Motor neuron (in vitro differentiated cells): ENCODE measurements at places on chromosomes 1 and 21.
A peak's percentile ranks its signal among the peaks of the same experiment; 100 is the strongest.

DNA sequence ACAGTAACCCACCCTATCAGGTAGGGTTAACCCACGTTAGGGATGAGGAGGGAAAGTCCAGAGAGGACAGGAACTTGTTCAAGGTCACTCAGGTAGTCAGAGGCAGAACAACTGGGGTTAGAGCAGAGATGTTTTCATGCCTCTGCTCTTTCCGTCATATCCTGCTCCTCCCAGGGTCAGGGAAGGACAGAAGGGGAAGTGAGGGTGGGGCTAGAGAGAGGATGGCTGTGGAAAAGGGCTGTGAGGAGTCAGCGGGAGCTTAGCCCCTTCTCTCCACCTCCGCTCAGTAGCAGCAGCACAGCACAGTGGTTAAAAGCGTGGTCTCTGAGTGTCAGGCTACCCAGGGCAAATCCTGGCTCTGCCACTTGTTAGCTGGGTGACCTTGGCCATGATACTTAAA lies 36.5 kb downstream of the DDX20 start:
- ATAC-seq: peak; percentile 27

- ATAC-seq: no peak
Measured at GRCh38 chr1:9868244-9868590, 41.9 kb downstream of the CTNNBIP1 start.

- no peak for ATAC-seq
Measured at GRCh38 chr21:18803624-18804023, 400.0 kb upstream of the TMPRSS15 start.

- no peak for ATAC-seq
Measured at GRCh38 chr1:94011709-94012595, 102.7 kb upstream of the GCLM start.

DNA sequence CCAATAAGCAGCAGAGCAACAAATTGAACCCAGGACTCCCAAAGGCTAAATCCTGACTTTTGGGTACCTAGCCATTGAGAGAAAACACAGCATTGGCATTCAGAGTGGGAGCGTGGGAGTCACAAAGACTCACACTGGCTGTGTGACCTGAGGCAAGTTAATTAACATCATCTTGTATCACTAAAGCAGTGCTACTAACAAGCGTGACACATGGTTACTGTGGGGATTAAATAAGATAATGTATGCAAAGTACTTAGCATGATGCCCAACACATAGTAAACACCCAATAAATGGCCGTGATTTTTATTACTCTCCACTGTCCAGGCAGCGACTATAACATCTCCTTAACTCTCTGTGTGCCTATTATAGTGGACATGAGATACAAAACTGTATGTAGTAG lies 73.3 kb downstream of the CD34 start:
- ATAC-seq: peak; percentile 40

- ATAC-seq: peak; percentile 97
Measured at GRCh38 chr1:225735252-225736149, 42.1 kb upstream of the SRP9 start.

GRCh38 chr1:66945316-66945715 lies 20.5 kb downstream of the MIER1 start:
- no peak for ATAC-seq

- no peak for ATAC-seq
Measured at GRCh38 chr21:29155118-29155932, 24.9 kb downstream of the MAP3K7CL start.

GRCh38 chr1:198922638-198923430 lies 284.0 kb downstream of the PTPRC start:
- ATAC-seq: no peak

GRCh38 chr1:63148825-63149645 lies 173.3 kb upstream of the FOXD3 start:
- ATAC-seq: peak; percentile 53

DNA sequence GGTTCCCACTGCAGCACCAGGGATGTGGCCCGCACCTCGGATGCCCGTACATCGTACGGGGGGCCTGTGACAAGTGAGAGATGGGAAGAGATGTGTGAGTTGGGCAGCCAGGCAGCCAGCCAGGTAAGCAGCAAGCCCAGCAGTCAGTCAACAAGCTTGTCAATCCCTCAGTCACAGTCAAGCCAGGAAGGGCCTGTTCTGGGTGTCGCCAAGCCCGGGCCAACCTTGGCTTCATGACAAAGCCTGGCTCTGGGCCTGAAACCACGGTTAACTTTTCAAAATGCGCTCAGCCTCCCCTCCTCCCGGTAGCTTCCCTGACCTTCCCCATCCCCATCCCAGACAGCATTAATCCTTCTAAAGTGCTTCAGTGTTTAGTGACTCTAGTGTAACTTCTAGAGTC lies 31.8 kb downstream of the MYOM3 start:
- no peak for ATAC-seq

DNA sequence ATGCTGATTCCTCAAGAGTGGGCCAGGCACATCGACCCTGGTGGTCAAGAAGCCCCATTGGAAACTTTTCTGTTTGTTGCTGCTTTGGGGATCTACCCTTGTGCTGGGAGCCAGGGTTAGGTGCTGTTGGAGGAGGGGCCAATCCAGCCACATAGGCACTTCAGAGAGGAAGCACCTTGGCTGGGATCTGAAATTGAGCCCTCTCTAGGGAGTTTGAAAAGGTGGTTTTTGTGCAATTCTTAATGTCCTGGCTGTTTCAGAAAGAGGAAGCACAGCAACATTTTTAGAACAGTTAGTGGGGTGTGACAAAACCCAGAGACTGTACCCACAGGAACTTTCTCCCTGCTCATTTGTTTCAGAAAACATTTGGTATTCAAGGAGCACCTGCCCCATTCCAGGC lies 17.2 kb upstream of the BEND5 start:
- ATAC-seq: no peak

DNA sequence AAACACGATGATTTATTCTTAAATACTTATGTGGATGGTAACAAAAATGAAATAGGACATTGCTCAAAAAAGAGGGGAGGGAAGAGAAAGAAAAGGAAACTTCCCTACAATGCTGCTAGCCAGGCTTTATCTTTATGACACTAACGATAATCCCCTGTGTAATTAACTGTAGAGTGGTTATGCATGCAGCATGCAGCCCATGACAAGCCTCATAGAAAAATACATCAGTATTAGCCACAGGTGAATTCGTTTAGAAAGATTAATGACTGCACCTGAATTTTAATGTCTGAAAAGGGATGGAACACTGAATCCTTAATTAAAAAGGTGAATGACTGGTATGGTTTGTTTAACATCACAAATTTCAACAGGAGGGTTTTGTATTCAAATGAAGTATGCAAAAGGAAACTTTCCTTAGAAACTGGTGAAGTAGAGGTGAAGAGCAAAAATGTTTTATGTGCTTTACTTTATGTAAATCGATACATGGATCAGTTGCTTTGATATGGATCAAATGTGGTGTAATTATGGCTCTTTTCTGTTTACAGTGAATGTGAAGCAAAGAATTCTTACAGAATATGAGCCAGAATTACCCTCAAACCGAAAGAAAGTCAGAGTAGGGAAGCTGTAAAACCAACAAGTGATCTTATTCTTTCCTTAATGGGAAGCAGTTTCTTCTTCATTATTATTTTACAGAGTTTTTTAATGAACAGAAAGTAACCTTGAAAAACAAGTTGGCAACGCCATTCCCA lies 569.6 kb upstream of the ADGRL2 start:
- ATAC-seq: no peak

DNA sequence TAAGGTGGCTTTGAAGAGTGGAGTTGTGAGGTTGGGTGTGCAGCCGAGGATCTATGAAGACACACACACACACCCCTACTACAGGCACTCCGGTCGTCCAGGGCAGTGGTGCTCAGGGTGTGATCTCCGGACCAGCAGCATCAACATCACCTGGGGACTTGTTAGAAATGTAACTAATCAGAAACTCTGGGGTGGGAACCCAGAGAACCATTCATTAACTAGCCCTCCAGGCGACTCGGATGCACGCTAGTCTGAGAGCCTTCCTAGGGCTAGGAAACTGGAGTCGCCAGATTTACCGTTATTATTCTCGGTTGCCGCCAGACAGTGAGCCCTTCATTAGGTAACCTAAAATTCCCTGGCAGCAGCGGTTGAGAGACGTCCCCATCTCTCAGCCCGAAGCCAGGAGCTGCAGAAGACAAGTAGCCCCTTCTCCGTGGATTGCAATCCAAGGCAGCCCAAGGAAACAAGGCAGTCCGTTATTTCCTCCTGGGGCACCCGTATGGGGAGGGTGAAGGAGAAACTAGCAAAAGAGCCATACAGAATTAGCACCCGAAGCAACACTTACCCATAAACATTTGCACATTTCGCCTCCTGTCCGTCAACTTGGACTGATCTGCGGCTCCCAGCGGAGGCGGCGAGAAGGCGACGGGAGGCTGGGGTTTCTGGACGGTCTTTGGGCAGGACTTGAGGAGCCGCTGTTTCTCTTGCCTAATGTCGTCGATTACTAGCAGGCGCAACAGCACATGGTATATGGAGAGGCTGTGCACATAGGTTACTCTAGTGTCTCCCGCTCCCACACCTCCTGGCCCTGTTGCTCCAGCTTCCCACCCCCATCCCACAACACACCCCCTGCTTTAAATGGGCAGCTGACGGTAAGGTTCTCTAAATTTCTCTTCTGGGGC lies 2.9 kb upstream of the CCN1 start:
- ATAC-seq: peak; percentile 5

- no peak for ATAC-seq
Measured at GRCh38 chr1:104341944-104342343, 592.2 kb downstream of the AMY1C start.

GRCh38 chr1:41678111-41678878 lies 193.8 kb upstream of the EDN2 start:
- peak; percentile 24 for ATAC-seq

DNA sequence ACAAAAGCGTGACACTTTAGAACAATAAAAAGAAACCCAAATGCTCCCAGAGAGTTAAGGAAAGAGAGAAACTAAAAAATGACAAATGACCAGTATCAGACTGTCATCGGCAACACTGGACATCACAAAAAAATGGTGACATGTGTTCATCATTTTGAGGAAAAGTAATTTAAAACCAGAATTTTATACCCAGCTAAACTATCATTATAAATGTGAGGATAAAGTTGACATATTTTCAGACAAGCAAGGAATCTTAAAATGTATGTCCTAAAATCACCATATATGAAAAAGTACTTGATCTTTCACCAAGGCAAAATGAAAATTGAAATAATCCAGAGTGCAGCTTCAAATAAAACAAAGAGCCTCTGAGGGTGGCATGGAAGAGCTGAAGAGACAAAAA lies 1.3 kb upstream of the KRTAP10-11 start:
- ATAC-seq: no peak

- ATAC-seq: no peak
Measured at GRCh38 chr1:25082216-25082899, 149.9 kb downstream of the SYF2 start.

- ATAC-seq: peak; percentile 99
Measured at GRCh38 chr1:65820983-65821382, 28.3 kb downstream of the PDE4B start.

GRCh38 chr21:37028570-37028969 lies 22.1 kb downstream of the RIPPLY3 start:
- no peak for ATAC-seq

DNA sequence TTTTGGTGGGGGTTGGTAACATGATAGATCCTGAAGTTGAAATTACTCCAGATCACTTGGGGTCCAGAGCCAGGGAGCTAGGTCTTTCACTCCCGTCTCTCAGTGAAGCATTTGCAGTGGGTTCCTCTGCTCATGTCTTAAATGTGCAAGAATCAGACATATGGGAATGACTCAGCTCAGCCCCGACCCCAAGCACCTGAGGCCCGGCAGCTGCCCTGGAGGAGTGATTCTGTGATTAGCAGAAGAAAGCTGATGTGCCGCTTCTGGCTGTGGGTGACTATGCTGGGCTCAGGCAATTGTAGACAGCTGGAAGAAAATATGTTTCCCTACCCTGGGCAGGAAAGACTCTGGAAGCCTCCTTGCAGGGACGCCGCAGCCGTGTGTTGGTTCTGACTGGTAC lies 601.7 kb downstream of the NPHP4 start:
- ATAC-seq: no peak

- peak; percentile 71 for ATAC-seq
Measured at GRCh38 chr1:100606438-100606837, 68.5 kb downstream of the GPR88 start.

- no peak for ATAC-seq
Measured at GRCh38 chr1:77950873-77951272, 28.0 kb downstream of the FUBP1 start.

GRCh38 chr1:222736470-222736869 lies 532 bp upstream of the FAM177B start:
- no peak for ATAC-seq

DNA sequence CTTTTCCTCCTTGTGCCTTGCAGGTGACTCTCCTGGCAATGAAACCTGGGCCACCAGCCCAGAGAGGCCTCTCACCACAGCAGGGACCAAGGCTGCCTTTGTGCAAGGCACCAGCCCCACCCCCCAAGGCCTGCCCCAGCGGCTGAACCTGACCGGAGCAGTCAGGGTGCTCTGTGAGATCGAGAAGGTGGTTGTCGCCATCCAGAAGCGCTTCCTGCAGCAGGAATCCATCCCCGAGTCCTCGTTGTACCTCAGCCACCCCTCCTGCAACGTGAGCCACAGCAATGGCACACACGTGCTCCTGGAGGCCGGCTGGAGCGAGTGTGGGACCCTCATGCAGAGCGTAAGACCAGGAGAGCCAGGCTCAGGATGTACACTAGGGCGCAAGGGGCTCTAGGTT lies 51.7 kb downstream of the UMODL1 start:
- ATAC-seq: peak; percentile 6

GRCh38 chr1:3787745-3788605 lies 8.3 kb downstream of the LRRC47 start:
- ATAC-seq: no peak

GRCh38 chr1:15431571-15431948 lies 6.7 kb upstream of the CTRC start:
- ATAC-seq: no peak

- no peak for ATAC-seq
Measured at GRCh38 chr1:193060938-193061337, 1.5 kb downstream of the RO60 start.

DNA sequence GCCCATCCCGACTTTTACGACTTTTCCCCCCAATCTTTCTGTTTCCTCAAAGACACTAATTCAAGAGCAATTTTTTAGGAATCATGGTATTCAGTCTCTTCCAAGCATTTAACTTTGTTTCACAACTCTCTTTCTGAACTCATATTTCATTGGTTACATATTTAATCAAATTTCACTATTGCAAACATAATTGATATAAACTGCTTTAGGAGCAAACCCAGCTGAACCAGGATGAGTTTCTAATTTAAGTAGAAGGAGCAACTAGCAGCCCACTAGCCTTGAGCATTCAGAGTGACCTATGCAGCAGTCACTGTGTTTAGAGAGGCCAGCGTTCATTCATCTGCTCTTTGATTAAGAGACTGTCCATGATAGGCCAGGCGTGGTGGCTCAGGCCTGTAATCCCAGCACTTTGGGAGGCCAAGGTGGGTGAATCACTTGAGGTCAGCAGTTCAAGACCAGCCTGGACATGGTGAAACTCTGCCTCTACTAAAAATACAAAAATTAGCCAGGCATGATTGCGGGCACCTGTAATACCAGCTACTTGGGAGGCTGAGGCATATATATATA lies 1.8 kb downstream of the CELA2B start:
- ATAC-seq: no peak
